Stimulated activated CD8-positive, alpha-beta memory T cell treated with anti-CD3 and anti-CD28 coated beads, Interleukin-7, amount 100 ng/mL, for 48 hours (primary cell): ENCODE measurements at places on chromosomes 1 and 21.
A peak's percentile ranks its signal among the peaks of the same experiment; 100 is the strongest.

GRCh38 chr21:36773117-36773516, 74.2 kb downstream of the SIM2 start:
- no peak for DNase-seq

- DNase-seq, result no peak
Observed at GRCh38 chr21:46561445-46562090, 43.3 kb downstream of the S100B start.

DNA sequence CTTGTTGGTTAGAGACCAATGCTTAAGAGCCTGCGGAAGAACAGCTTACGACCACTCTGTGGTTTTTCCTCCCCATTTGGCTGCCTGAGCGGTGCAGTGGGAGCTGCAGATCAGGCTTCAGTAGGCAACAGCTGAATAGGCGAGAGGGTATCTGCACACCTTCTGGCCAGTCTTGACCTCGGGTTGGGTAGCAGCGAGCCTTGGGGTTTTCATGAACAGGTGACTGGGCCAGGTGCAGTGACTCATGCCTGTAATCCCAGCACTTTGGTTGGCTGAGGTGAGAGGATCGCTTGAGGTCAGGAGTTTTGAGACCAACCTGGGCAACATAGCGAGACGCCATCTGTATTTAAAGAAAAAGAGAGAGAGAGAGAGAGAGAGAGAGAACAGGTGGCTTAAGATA, 41.0 kb downstream of the NENF start:
- DNase-seq, result no peak

DNA sequence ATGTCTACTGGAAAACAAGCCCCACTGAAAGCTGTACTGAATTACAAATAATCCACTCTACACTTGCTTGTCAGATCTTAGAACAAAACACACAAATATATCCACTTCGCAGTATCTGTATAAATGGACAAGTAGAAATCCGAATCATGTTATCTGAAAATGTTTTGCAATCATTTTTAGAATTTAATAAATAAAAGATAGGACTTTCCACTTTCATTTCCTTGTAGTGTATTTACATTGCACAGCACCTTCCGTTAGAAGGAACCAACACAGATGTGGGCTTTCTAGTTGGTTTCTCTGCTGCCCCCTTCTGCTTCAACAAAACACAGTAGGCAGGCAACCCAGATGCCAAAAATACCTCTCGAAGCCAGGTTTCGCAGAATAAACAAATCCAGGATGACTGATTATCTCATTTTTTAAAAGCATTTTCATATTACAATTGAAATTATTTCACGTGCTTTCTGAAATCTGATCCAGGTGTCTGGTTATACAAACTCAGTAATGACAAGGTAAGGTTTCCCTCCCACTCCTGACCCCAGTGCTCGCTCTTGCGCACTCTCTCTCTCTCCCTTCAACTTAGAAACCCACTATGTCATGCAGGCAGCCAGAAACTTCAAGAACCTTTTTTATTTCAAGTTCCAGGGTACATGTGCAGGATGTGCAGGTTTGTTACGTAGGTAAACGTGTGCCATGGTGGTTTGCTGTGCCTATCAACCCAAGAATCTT, 389.9 kb downstream of the SMYD3 start:
- no peak for DNase-seq

GRCh38 chr1:177567393-177567792, 396.6 kb downstream of the BRINP2 start:
- no peak for DNase-seq

DNA sequence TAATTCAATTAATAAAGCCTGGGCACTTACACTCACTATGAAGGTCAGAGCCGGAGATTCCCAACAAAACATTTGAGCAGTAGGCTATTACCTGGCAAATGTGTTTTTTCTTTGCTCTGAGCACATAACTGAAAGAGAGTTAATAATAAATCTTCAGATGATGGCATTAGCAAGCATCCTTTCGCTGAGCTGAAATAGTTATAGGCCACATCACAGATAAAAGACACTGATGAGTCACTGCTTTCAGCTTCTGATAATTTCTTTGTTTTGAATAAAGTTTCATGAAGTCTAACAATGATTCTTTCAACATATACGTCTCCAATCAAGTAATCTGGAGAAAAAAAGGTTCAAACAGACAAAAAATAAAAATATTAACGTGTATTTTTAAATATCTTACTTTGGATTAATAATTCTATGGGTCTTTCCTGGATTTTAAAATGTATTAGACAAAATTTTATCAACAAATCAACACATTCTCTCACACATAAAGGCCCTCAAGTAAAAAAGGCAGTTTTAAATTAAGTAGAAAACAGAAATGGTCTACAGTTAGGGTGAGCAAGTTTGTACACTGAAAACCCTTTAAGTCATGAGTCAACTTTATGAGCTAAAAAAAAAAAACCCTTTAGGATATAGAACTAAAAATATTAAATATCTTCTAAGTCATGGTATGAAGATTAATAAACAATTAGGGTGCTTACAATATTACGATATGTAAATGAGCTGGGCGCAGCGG, 33.1 kb downstream of the LTN1 start:
- DNase-seq, result no peak

GRCh38 chr1:25513666-25514065, 29.7 kb upstream of the LDLRAP1 start:
- no peak for DNase-seq

GRCh38 chr1:38221006-38221649, 174.5 kb upstream of the POU3F1 start:
- DNase-seq, result no peak

DNA sequence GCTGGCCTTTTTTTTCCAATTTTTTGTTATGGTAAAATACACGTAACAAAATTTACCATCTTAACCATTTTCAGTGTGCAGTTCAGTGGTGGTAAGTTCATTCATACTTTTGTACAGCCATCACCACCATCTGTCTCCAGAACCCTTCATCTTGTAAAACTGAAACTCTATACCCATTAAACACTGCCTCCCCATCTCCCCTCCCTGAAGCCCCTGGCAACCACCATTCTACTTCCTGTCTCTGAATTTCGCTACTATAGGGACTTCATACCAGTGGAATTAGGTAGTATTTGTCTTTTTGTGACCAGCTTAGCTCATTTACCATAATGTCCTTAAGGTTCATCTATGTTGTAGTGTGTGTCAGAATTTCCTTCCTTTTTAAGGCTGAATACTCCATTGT, 8.7 kb downstream of the PKNOX1 start:
- DNase-seq, result no peak

- DNase-seq, result no peak
Observed at GRCh38 chr1:150568594-150568966, 10.8 kb downstream of the MCL1 start.

DNA sequence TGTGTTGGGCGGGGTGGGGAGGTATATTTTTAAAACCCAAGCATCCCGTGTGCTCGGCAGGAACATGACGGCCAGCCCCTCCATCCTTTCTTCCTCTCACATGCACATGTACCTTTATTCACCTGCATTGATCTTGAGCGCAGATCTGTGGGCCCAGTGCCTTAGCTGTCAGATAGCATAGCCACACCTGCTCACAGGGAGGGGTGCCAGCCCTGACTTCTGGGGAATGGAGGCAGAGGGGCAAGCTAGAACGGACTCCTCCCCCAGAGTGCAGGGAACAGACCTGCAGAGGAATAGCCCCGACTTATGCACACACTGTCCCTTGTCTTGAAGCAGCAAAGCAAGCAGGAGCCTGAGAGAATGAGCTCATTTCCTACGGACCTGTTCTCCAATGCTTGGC, 56.1 kb downstream of the DESI2 start:
- no peak for DNase-seq

DNA sequence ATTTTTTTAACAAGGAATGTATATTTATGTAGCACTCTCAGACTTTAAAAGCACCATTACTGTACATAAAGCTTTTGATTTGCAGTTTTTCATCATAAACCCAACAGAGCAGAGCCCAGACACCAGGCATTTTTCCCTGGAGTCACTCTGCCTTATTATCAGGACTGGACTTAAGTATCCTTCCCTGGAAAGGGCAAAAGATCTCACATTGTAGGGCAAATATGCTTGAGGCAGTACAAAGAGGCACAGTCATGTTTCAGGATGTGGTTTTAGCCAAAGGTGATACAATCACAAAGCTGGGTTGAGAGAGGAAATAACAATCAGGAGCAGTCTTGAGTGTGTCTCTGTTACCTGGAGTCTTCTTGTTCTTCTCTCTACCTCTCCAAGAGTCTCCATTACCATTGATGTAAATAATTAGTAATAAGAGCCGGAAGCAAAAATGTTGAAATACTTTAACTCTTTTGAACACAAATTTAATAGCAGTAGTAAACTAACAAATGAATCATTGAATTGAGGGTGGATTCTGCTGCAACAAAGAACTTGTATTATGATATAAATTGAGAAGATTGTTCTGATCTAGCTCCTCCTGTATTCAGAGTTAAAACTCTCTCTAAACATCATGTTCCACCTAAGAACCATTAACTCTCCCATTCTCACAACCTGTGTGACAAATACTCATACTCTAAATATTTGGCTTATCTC, 160.5 kb downstream of the LTN1 start:
- DNase-seq, result no peak

DNA sequence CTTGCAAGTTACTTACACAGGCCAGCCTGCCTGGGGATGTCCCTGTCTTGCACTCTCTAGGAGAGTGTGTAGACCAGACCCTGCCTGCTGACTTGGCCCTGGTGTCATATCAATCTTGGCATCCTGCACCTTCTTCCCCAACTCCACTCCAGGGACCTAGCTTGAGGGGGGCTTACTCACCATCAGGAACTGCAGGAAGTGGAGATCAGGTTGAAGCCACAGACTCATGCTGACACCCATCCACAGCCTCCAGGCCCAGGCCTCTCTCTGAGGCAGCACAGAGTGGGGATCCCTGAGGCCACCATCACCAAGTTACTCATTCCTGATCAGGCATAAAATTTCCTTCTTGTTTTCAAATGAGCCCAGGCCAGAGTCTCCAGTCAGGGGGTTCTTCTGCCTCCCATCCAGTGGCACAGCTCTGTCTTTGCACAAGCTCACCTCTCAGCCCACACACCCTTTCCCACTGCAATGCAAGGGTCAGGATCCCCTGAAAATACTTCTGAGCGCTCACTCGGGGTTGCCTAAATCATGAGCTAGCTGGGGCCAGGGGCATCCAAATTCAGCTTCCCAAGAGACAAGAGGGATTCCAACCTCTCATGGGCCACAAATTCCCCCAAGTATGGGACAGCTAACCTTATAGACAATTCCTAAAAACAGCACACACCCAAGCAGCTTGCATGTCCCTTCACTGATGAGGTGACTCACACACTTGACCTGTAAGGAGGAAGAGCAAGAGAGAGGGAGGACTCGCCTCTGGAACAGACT, 33.5 kb downstream of the CSMD2 start:
- no peak for DNase-seq

DNA sequence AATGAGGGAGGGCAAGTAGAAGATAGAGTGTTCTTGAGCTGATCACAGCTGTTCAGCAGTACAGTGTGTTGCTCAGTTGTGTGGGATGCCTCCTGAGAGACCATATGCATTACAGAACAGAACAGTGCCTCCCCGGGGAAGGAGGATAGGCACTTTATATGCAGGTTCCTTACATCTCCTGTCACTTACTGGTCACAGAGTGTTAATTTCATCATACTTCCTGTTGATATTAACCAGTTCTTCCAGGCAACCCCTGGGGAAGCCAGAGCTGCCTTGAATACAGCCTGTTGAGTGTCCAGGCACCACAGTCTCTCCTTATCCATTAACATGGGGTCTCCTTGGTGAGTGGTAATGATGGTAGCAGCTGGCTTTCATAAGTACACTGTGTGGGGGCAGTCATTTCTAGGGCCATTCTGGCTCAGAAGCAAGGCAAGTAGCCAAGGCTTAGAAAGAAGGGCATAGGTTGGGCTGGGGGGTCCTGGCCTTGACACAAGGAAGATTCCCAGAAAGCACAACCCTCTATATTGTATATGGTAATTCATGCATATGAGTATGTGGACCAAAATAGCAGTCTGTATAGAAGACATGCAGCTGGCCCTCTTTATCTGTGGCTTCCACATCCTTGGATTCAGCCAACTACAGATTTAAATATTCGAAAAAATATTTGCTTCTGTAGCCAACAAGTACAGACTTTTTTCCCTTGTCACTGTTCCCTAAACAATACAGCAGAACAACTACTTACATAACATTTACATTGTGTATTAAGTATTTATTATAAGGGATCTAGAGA, 142.4 kb downstream of the ZP4 start:
- no peak for DNase-seq

GRCh38 chr1:239819096-239819495, 272.6 kb upstream of the FMN2 start:
- DNase-seq, result no peak

DNA sequence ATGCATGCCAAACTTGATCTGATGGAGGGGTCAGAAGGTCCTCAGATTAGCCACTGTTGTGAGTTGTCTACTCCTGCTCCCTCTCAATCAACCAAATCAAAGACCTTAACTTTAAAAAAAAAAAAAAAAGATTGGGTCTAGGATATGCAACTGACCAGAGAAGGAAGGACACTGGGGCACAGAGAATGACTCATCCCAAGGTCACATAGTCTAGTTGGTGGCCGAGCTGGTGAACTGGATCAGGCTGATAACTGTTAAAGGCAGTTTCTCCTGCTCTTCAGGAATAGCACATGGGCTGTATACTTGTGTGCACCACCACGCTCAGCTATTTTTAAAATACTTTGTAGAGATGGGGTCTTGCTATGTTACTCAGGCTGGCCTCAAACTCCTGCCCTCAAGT, 14.8 kb upstream of the S100A7 start:
- no peak for DNase-seq

- DNase-seq, result no peak
Observed at GRCh38 chr1:57966751-57967406, 543.0 kb upstream of the DAB1 start.

DNA sequence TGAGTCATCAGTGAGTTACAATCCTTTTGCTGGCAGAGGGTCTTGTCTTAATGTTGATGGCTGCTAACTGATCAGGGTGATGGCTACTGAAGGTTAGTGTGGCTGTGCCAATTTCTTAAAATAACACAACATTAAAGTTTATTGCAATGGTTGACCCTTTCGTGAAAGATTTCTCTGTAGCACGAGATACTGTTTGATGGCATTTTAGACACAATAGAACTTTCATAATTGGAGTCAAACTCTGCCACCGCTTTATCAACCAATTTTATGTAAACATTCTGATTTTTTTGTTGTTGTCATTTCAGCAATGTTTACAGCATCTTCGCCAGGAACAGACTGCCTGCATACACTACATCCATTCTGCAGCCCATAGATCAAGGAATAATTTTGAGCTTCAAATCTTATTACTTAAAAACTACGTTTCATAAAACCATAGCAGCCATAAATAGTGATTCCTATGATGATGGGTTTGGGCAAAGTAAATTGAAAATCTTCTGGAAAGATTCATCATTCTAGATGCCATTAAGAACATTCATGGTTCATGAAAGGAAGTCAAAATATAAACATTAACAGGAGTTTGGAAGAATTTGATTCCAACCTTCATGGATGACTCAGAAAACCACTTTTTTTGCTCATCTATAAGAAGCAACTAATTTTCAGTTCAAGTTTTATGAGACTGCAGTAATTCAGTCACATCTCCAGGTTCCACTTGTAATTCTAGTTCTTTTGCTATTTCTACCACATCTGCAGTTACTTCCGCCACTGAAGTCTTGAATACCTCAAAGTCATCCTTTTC, 85.9 kb downstream of the TYW3 start:
- DNase-seq, result no peak

- no peak for DNase-seq
Observed at GRCh38 chr1:192940658-192941057, 118.5 kb downstream of the UCHL5 start.

- no peak for DNase-seq
Observed at GRCh38 chr1:198548890-198549289, 8.4 kb upstream of the ATP6V1G3 start.

GRCh38 chr1:234676103-234676594, 66.2 kb upstream of the IRF2BP2 start:
- peak; percentile 36 for DNase-seq
